Renal cortical epithelial cell (primary cell): ENCODE measurements at places on chromosomes 12 and 14. TPM values are rescaled to one million over a fixed set of nuclear protein-coding genes. Genes with fewer than 3 reads are reported as not detected.

The HOMEZ gene
- 7.8 and 15.0 TPM in 2 replicates for total RNA-seq

The RNASE3 gene
- not detected in 2 replicates for total RNA-seq

The WSCD2 gene
- total RNA-seq: not detected in 2 replicates

The ZNF891 gene
- total RNA-seq: 0.52 and 2.0 TPM in 2 replicates

The NTF3 gene
- 3.3 and 3.6 TPM in 2 replicates for total RNA-seq

The KLHL33 gene
- not detected in 2 replicates for total RNA-seq

The FMNL3 gene
- 25.7 and 34.2 TPM in 2 replicates for total RNA-seq

The NRIP2 gene
- total RNA-seq: not detected in 2 replicates

The MAP3K9 gene
- 14.4 and 19.7 TPM in 2 replicates for total RNA-seq

The MANSC1 gene
- 0.35 and 1.8 TPM in 2 replicates for total RNA-seq

The CNTN1 gene
- total RNA-seq: 2.0 and 4.5 TPM in 2 replicates

The KIF21A gene
- total RNA-seq: 20.5 and 62.0 TPM in 2 replicates

The SLCO1B3 gene
- total RNA-seq: not detected in 2 replicates

The FAM181A gene
- total RNA-seq: not detected in 2 replicates

The FAM222A gene
- 0.35 and 3.1 TPM in 2 replicates for total RNA-seq

The ANG gene
- total RNA-seq: 2.3 and 4.5 TPM in 2 replicates

The PTGR2 gene
- total RNA-seq: 7.6 and 13.4 TPM in 2 replicates

The RD3L gene
- total RNA-seq: not detected in 2 replicates

The RDH12 gene
- total RNA-seq: not detected in 2 replicates

The ART4 gene
- total RNA-seq: 1.0 TPM in 1 of 2 replicates, not detected in the other

- DNase-seq: no peak
Observed at GRCh38 chr12:47736877-47737676, 11.8 kb upstream of the ENDOU start.

DNA sequence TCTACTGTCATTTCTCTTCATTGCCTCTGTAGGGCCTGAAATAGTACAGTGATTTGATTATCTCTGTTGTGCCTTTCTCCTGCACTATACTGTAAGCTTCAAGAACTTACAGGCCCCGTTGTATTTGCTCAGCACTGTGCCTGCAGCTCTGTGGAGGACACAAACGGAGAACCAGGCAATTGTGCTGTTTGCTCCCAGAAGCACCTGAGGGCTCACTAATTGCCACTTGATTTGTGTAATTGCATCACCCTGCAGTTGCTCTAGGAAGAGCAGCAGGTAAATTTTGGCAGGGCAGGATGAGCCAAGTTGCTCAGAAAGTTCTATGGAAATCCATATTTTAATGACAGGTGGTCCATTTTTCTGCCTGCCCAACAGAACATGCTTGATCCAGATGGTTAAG lies 11.6 kb upstream of the KRT82 start:
- no peak for DNase-seq

GRCh38 chr12:131843527-131843926 lies 15.3 kb downstream of the MMP17 start:
- DNase-seq: no peak

DNA sequence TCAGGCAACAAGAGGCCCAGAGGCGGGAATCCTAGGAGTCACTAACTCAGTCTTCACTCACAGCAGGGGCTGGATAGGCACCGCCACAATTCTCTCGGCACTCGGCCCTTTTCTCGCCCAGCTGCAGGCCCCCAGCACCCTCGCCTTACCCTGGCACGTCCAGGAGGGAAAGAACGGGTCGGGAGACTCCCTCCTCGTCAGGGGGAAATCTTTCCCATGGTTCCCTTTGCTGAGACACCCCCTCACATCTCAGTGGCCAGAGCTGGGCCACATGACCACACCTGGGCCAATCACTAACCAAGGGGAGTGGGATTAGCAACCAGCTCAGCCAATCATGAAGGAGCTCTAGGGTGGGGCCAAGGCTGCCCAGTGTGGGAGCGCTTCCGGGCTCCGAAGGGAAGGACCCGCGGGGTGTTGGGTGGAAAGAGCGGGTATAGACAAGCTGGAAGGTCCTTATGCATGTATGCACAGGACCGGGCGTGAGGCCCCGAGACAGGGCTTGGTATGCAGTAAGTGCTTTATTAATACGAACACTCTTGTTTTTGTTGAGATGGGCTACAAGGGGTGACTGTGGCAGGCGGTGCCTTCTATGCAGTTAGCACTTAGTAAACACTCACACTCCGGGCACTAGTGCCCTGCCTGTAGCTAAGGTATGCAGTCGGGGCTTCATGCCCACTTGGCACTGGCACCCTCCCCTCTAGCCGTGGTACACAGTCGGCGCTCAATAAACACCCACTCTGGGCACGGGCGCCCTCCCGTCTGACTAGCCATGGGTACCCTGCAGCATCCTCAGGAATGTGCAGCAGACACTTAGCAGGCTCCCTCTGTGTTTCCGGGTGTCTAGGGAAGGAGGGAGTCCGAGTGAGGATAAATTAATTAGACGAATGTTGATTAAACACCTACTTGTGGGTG lies 40.3 kb downstream of the ADGRD1 start:
- no peak for DNase-seq

- peak; percentile 95 for DNase-seq
Observed at GRCh38 chr12:113965951-113966797, at the start of gene RBM19. Gene RBM19, minus strand, starts transcription at chr12:113966325. Its CDS starts 98 bp downstream, at chr12:113966227.

DNA sequence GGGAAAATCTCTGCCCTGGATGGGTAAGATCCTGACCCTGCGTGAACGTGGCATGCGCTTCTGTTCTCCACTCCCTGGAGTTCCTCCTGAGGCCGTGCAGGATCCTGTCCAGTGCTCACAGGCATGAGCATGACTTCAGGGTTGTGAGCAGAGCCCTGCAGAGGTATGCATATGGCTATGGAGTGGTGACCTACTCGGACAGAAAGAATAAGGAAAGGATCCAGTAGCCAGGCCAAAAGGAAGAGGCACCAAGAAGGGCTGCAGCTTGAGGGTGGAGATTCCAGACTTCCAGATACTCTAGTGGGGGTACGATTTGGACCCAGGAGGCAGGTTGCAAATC lies 20.8 kb upstream of the CD27 start:
- DNase-seq: peak; percentile 4

DNA sequence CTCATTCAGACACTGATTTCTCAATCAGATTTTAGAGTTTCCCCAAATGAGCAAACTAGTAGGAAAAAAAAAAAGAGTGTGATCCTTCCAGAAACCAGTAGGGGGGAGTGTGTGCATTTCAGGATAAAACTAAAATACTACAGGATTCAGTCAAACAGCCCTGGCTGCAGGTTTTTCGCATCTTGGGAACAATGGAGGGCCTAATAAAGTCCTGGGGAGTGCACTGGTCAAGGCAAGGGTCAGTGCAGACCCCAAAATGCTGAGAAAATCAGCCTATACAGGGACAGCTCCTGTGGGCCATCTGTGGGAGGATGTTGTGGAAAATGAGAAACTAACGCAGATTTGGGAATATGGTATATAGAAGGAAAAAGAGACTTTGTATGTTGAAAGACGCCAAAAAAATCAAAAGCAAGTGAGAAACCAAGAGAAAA lies 22.2 kb upstream of the ABCD4 start:
- DNase-seq: peak; percentile 41

GRCh38 chr12:113804961-113805600 lies 161.0 kb downstream of the RBM19 start:
- DNase-seq: no peak

GRCh38 chr12:53220694-53221202 lies 11.3 kb downstream of the RARG start:
- DNase-seq: peak; percentile 67

GRCh38 chr12:9347328-9348127 lies 139.3 kb upstream of the PZP start:
- DNase-seq: peak; percentile 17

DNA sequence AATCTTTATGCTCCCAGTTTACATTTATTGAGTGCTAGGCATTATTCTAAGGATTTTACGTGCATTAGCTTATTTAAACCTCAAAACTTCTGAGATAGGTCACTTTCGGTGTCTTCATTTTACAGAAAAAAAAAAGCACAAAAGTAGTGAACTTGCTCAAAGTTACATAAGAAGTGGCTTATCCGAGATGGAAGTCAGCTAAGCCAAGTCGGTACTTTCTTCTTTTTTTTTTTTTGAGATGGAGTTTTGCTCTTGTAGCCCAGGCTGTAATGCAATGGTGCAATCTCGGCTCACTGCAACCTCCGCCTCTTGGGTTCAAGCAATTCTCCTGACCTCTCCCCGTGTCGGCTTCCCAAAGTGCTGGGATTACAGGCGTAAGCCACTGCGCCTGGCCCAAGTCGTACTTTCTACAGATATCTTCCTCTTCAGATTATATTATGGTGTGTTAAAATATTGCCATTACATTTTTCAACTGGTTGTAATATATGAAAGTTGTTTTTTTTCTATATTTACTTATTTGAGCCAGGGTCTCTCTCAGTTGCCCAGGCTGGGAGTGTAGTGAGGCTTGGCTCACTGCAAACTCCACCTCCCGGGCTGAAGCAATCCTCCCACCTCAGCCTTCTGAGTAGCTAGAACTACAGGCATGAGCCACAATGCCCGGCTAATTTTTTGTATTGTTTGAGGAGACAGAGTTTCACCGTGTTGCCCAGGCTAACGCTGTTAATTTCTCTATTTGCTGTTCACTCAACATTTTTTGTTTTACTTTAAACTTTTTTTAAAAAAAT lies 8.9 kb downstream of the DPPA3 start:
- DNase-seq: no peak

DNA sequence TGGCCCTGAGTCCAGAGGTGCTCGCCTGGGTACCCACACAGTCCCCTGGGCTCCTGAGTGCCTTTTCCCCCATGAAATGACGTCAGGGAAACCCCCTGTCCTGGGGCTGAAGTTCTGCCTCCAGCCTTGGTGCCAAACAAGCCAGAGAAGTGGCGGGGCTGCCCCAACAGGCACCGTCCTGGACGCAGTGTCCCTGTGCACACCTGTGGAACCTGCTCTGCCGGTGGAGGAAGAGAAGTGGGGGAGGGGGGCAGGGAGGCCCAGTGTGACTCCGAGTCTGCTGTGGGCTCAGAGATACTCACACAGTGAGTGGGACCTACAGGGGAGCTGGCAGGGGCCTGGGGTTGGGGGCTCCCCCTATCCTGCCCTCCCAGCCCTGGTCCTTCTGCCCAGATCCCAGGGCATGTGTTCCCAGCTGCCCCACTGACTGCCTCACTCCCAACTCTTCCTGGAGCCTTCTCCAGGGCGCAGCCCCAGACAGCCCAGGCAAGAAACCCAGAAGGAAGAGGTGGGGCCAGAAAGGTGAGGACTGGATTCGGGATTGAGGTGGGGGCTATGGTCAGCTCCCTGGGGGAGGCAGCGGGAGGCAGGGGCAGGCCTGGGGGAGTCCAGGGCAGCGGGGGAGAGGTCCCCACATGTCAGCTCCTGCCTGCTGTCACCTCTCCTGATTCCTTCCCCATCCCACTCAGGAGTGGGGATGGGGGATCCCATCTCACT lies 24.7 kb downstream of the CCDC85C start:
- DNase-seq: no peak

DNA sequence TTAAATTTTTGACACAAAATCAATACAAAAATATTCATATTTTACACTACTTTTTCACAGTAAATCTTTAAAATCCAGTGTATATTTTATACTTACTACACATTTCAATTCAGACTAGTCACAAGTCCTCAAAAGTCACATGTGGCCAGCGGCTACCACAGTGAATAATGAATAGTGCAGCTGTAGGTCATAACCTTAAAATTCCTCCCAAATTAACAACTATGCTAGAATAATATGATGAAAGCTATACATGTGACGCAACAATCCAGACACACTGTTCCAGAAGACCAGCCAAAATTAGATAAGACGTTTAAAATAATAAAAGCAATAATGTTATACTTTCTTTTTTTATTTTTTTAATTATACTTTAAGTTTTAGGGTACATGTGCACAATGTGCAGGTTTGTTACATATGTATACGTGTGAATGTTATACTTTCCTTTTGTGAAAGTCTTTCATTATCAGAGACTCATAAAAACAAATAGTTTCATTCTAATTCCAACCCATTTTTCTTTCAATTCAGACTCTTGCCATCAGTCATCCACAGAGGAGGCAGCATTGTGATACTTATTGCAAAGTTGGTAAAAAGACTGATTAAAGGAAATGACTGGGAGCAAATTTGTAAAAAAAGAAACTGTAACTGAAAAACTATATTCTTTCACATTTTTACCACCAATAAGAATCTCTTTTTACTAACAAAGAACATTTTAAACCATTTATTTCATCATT lies 67.0 kb downstream of the C2CD5 start:
- peak; percentile 17 for DNase-seq

DNA sequence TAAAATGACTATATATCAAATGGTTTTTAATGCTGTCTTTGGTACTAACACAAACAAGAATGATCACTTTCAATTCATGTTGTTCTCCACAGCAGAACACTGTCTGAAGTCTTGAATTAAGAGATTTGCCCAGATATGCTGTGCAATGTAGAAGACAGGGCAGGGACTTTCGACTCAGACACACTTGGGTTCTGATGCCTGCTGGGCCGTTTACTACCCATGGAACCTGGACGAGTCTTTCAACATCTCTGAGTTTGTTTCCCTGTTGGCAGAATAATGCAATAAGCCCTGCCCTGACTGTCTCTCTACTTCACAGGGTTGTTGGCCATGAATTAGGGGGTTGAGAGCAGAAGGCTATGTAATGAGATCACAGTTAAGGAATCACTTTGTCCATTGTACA lies 162.6 kb upstream of the TMPO start:
- DNase-seq: peak; percentile 29

GRCh38 chr12:88494520-88494919 lies 85.8 kb downstream of the KITLG start:
- DNase-seq: no peak

GRCh38 chr14:99164712-99165111 lies 107.3 kb downstream of the BCL11B start:
- no peak for DNase-seq

DNA sequence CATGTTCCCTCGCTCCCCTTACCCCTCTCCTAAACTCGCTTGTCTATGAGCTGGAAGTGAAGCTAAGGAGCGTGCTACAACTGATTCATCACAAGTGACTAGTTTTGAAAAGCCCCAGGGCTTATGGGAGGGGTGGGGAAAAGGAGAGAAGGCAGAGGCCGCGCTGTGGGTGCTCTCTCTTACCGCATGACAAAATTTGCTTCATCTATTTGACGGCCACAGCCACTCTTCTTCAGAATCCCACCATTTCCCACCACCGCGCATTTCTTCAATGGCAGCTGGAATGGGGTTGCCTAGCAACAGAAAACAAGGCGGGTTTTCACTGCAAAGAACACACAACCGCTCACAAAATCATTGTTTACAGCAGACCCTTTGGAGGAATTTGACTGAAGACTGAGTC lies 79.4 kb downstream of the ST8SIA1 start:
- DNase-seq: peak; percentile 44

DNA sequence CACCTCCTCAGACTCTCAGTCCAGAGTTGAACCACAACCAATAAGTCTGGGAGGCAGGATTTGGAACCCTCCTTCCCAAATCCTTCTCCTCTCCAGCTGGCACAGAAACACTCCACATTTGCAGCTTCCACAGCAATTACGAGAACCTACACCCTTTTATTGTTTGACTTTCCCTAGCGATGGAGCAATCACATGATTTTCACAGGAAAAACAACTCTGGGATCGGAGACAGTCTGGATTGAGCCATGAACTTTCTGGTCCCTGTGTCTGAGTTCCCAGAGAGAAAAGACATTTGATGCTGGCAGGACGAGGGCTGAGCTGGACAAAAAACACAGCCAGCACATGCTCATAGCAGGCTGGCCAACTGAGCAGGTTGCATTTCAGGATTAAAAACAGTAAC lies 49.0 kb upstream of the STON2 start:
- no peak for DNase-seq

- peak; percentile 31 for DNase-seq
Observed at GRCh38 chr14:59123975-59124374, 64.5 kb upstream of the DAAM1 start.
